ENCODE measurements at places on chromosomes 6 and 20.
A peak's percentile ranks its signal among the peaks of the same experiment; 100 is the strongest.

DNA sequence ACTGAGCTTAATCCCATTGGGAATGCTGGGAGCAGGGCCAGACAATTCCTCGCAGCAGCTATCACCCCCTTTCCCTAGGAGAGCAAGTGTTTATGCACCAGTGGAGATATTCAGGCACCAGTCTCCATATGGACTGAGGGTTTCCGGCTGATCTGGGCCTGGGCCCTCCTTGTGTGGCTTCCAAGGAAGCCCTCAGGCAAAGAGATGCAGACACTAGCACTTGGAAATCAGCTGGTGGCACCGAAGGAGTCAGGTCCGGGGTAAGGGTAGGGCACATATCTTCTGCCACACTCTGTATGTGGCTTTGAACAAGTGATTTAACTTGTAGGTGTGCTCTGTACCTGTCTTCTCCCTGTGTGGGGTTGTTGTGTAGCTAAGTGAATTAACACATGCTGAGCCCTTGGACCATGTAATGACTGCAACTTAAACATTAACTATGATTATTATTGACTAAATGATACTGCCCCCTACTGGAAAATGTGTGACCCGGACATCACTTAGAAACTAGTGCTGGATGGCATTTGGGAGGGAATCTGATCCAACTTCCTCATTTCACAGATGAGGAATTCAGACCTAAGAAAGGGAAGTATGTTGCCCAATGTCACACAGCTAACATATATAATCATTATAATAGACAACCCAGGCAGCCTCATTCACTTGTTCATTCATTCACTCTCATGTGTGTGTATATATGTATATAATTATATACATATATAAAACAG is 19.3 kb upstream of the WFDC2 start:
- DNase-seq: peak; percentile 69

- DNase-seq: no peak
These were observed 317.9 kb upstream of the HTR1E start for GRCh38 chr6:86619428-86619827.

- no peak for DNase-seq
These were observed 21.1 kb downstream of the FOXA2 start for GRCh38 chr20:22563062-22563965.

GRCh38 chr6:130827247-130828149 is at the start of gene SMLR1:
Gene SMLR1, plus strand, starts transcription at chr6:130827406. Its CDS starts 8 bp downstream, at chr6:130827414.
- DNase-seq: no peak

DNA sequence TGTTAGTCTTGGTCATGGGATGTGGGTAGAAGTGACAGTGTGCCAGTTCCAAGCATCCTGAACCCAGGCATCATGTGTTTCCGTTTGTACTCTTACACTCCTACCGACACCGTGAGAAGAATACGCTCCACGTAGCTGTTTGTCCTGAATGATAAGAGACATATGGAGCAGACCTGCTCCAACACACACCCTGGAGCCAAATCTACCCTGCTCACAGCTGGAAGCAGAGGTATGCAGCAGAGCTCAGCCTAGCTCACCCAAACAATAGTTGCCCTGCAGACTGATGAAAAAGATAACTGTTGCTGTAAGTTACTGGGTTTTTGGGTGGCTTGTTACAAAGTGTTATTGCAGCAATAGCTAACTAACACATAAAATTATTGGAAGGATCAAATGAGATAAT is 14.3 kb upstream of the PDSS2 start:
- no peak for DNase-seq

- no peak for DNase-seq
These were observed 105.5 kb downstream of the NRSN1 start for GRCh38 chr6:24231438-24231977.

DNA sequence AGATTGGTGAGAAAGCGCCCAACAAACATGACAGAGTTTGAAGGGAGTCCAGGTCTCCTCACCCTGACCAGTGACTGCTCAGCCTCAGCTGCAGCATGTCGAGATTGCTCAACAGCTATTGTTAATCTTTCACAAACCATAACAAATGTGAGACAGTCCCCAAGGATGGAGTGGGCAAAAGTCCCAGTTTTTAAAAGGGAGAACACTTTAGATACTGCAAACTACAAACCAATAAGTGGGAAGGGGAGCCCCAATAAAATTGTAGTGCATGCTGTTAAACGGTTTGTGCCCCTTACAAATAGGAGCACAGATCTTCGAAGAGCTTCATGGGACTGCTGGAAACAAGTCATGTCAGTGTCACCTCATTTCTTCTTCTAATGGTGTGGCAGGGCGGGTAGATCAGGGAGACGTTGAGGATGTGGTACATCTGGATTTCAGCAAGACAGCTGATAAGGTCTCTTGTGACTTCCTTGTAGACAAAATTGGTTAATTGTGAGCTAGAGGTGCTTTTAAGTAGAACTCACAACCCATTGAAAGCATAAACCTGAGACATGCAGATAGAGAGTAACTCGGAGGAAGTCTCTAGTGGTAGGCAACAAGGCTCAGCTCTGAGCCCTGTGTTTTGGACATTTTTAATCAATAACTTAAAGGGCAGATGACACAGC is 134.0 kb upstream of the ARMC2 start:
- DNase-seq: peak; percentile 20

- no peak for DNase-seq
These were observed 386.9 kb upstream of the MAN1A1 start for GRCh38 chr6:119736296-119737021.

- no peak for DNase-seq
These were observed 395.1 kb downstream of the TFAP2B start for GRCh38 chr6:51213811-51214210.

- no peak for DNase-seq
These were observed 112.0 kb downstream of the GPR63 start for GRCh38 chr6:96725296-96725695.

GRCh38 chr6:123333000-123333756 is 303.6 kb downstream of the TRDN start:
- no peak for DNase-seq

- DNase-seq: no peak
These were observed 368.5 kb upstream of the SYNCRIP start for GRCh38 chr6:86010915-86011786.

GRCh38 chr20:62991196-62991807 is 15.5 kb downstream of the BHLHE23 start:
- DNase-seq: no peak

DNA sequence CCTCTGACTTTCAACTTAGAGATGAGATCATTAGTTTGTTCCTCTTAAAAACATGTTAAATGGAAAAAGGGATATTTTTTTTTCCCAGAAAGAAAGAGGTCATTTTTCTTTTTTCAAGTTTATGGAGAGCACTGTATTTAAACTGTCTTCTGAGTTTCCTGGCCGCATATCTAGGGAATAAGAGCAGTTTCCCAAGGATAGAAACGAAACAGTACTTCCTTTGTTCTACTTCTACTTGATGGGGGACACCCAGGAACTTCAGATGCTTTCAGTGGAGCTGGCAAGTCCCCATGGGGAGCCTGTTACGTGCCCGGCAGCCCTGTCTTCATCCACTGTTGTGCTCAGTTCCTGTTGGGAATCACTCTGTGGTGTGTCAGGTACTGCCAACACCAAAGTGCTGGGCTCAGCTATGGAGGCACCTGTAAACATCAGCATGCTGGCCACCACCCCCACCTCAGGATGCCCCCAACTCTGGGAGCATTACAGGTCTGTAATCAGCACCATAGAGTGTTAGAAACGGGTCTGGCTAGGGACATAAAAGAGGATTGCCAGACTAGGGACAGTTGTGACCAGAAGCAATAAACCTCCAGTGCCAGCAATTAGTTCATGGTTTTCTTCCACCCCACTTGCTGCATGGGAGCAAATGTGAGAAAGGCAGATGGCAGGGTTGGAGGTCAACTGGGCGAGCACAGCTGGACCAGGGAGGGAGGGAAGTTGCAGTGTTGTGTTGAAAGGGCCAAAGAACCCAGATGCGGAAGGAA is 221.7 kb upstream of the ECI2 start:
- no peak for DNase-seq

DNA sequence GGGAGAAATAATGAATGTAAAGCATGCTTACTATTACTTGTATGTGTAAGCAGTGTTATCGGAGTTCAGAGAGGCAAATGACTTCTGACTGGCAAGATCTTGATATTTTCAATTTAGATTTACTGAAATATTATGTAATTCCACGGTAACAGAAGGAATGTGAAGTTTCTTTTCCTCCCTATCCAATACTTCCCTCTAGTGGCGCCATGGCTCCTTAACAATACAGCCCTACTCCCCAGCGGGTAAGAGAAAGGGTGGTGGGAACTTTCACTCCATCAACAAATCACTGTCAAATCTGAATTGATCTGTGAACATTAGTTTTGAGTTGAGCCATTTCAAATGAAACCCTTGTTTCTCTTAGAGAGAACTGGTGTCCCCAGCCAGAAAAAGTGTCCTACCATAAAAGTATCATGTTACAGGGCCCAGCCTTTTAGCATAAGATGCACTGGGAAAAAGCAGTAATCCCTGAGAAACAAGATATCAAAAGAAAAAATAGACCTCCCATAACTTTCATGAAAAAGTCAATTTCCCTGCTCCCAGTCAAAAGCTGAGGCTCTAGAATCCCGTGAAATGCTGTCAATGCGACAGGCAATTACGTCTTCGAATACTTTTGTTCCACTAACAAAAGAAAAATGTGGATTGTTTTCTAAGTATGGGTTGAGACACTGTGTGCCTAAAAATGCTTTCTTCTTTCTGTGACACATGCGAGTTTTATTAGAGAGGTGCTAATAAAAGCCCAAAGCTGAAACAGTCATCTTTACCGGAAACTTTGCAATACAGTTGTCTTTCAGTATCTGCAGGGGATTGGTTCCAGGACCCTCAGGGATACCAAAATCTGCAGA is 12.9 kb downstream of the COX7A2 start:
- DNase-seq: peak; percentile 9

GRCh38 chr6:9543649-9544048 is 871.2 kb downstream of the TFAP2A start:
- DNase-seq: no peak

DNA sequence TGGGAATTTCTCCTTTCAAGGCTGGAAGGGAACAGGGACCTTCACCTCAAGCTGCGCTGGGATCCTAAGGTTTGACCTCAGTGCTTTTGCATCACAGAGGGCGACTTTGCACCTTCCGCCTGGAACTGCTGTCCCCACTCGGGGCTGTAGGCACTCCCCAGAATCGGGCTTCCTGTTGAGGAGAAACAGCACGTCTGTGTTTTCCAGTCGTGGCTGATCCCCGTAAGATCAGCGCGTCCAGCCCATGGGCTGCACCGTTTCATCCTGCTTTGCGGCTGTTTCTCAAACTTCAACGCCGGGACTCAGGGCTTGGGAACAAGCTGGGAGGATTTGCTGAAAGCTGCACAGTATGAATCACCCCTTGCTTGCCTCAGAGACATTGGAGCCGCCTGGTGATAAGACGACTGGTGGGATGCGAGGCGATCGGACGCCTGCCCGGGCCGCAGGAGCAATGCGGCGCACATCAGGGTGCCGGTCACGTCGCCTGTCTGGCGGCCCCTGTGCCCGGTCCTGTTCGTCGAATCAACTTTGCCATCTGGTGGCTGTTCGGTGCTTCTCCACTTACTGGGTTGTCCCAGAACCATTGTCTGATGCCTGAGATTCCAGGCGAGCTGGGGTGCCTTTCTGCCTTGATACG is 53.6 kb upstream of the FRMD1 start:
- DNase-seq: peak; percentile 49

- DNase-seq: no peak
These were observed 96.2 kb upstream of the MAP7 start for GRCh38 chr6:136646377-136646776.

DNA sequence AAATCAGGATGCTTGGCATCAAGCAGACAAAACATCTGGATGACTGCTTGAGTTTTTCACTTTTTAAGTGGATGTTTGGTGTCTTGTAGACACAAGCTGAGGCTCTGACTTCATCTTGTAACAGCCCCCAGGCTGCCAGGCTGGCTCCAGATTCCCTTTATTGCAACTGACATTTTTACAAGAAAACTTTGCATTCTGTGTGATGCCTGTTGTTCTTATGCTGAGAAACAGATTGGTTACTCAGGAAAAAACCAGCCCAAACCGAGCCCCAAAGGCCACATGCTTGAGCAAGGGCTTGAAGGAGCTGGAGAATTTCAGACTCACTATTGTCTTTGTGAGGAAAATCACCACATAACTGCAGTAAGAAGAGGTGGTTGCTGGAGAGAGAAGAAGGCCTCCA is 98.4 kb upstream of the PREP start:
- DNase-seq: no peak

DNA sequence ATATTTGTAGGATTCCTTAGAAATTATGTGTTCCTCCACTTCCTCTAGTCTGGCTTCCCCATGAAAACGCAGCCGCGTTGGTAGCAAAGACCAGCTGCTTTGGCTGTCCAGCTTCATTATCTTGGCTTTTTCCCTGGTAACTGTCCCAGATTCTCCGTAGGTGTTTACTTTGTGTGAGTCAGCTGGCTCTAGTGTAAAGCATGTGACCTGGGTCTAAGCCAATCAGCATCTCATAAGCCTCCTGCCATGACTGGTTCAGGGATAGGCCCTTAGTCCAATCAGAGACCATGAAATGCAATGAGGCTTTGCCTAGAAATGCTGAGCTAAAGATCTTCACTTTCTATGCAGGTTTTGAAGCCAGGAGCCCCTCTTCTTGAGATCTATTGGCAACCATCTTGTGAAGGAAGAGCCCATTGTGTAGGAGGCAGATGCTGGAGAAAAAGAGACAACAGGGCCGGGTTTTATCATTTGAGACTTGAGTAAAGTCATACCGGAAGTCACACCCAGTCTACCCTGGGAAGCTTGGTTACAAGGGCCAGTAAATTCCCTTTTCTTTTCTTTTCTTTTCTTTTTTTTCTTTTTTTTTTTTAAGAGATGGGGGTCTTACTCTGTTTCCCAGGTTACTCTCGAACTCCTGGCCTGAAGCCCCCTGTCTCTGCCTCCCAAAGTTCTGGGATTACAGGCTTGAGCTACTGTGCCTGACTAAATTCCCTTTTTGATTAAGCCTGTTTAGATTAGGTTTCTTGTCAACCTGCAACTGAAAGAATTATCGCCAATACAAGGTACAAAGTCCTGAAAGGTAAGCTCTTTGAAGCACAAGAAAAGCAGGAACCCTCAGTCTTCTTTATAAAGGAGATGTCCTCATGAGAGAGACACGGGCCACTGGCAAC is 256.5 kb upstream of the RREB1 start:
- no peak for DNase-seq

DNA sequence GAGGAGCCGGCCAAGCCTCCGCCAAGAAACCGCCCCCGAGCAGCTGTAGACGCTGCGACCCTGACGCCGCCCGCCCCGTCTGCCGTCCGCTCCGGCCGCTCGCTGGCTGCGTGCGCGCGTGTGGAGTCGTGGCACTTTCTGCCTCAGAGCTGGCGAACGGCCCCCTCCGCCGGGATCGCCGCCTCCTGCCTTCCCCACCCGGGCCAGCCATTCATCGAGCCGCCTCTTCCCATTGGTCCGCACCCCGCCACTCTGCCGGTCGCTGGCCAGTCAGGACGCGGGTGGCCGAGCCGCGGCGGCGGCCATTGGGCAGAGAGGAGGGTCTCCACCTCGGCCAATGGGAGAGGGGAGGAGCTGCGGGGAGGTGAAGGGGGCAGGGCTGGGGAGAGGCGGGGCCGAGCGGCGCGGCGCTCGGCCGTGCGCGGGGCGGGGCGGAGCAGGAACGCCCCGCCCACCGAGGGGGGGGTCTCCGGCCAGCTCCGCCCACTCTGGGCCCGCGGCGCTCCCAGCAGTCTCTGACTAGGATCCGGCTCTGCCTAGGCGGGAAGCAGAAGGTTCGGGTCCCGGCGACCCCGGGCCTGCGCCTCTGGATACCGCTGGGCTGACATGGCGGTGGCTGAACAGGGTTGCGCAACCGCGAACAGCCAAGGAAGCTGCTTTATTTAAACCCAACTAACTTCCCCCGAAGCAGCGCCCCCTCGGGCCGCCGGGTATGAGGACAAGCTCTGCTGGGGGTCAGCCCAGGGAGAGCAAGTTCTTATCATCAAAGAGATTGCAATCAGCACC is at the start of gene RRBP1:
TSS of gene RRBP1 (minus strand) at position 140 of the 786 bp plus-strand sequence. CDS start 21,735 bp downstream, outside the sequence.
- DNase-seq: peak; percentile 98
